ENCODE measurements at places on chromosomes 4 and X.

DNA sequence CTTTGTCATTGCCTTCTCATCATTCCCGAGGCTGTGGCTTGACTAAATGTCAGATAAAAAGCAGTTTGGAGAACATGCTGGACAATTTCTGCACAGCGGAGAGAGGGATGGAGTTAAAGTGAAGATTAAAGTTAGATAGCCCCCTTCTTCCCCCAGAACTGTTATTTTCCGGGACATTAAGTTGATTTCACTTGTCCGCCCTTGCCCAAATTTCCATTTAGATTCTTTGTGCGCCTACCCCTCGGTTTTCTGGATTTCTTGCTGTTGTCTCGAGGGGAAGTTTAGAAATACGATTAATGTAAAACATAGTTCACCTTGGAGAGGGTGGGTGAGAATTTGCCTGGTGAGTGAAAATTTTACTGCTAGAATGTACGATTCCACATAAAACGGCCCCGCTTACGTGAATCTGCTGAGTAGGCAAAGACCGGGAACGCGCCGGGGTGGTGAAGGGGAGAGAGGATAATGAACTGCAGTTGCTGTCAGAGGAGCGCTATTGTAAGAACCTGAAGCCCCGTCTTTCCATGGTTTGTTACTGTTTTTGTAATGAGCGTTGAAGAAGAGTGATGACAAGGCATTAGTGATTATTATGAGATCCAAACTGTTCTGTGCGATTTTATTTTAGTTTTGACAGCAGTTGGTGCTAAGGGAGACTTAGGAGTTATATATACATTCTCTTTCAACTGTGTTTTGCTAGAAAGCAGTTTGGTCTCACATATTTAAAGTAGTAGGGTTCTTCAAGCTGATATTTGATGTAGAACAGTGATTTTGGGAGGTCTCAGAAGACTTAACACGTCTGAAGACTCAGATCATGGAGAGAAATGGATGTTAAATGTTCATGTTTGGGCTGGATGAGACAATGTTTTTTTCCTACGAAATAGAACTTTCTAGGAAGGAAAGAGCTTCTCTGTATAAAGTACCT is 73.0 kb downstream of the AFF1 start:
- no peaks in the 10 kb centered on the region for H3K36me3 ChIP-seq
- peak overlapping the region; percentile 94 for H3K4me3 ChIP-seq
- no peak for DNase-seq

DNA sequence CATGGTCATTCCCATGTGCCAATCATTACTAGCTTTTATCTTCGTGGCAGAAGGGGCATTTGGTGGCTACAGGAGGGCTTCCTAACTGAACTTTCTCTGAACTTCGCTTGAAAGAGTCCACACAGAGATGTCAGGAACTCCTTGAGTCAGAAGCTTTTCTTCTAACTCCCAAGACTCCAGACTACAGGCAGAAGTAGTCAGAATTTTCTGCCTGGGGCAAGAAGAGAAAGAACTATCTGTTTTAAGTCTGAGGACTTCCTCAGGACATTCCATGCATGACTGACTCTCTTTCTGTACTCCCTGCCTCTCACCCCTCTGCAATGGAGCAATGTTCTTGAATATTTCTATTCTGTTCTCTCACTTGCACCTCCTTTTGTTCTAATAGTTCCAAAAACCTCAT is 170.5 kb upstream of the TBC1D9 start:
- no peak for DNase-seq
- no peak overlapping the region for H3K27ac ChIP-seq
- no peaks in the 10 kb centered on the region for H3K4me1 ChIP-seq

GRCh38 chrX:16807548-16807947 is 21.3 kb downstream of the TXLNG start:
- H3K27ac ChIP-seq = peak overlapping the region; percentile 62
- no peaks in the 10 kb centered on the region for H3K36me3 ChIP-seq
- DNase-seq = no peak
- no peak overlapping the region for H3K4me3 ChIP-seq
- H3K4me1 ChIP-seq = peaks cover 30% of the 10 kb centered on the region

DNA sequence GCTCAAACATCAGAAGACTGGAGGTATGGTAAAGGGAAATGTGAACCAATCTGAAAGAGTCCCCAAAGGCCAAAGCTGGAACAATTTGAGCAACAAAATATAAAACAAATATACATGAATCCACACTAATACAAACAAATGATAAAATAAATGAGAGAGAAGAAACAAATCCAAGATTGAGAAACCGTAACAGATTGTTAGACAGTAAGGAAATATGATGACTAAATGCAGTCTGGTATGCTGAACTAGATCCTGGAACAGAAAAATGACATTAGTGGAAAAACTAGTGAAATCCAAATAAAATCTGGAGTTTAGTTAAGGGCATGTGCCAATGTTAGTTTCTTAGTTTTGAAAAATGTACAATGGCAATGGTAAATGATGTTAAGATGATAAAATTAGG is 15.9 kb downstream of the PPA2 start:
- no peaks in the 10 kb centered on the region for H3K27me3 ChIP-seq
- no peak for DNase-seq
- H3K4me3 ChIP-seq = no peak overlapping the region

GRCh38 chr4:57043347-57044251 is 64.9 kb downstream of the POLR2B start:
- H3K36me3 ChIP-seq = peaks cover 13% of the 10 kb centered on the region
- H3K27me3 ChIP-seq = peaks cover 24% of the 10 kb centered on the region
- H3K27ac ChIP-seq = no peak overlapping the region
- no peak overlapping the region for H3K4me3 ChIP-seq
- DNase-seq = no peak

- no peaks in the 10 kb centered on the region for H3K4me1 ChIP-seq
- no peak overlapping the region for H3K4me3 ChIP-seq
- no peak overlapping the region for H3K27ac ChIP-seq
- H3K36me3 ChIP-seq = no peaks in the 10 kb centered on the region
- no peak for DNase-seq
- H3K27me3 ChIP-seq = peaks cover 4% of the 10 kb centered on the region
Observed at GRCh38 chrX:14948691-14949090, 75.5 kb downstream of the MOSPD2 start.

GRCh38 chrX:95248386-95248785 is 1436.3 kb upstream of the DIAPH2 start:
- DNase-seq = no peak
- H3K36me3 ChIP-seq = no peaks in the 10 kb centered on the region
- H3K27me3 ChIP-seq = no peaks in the 10 kb centered on the region
- no peak overlapping the region for H3K27ac ChIP-seq

DNA sequence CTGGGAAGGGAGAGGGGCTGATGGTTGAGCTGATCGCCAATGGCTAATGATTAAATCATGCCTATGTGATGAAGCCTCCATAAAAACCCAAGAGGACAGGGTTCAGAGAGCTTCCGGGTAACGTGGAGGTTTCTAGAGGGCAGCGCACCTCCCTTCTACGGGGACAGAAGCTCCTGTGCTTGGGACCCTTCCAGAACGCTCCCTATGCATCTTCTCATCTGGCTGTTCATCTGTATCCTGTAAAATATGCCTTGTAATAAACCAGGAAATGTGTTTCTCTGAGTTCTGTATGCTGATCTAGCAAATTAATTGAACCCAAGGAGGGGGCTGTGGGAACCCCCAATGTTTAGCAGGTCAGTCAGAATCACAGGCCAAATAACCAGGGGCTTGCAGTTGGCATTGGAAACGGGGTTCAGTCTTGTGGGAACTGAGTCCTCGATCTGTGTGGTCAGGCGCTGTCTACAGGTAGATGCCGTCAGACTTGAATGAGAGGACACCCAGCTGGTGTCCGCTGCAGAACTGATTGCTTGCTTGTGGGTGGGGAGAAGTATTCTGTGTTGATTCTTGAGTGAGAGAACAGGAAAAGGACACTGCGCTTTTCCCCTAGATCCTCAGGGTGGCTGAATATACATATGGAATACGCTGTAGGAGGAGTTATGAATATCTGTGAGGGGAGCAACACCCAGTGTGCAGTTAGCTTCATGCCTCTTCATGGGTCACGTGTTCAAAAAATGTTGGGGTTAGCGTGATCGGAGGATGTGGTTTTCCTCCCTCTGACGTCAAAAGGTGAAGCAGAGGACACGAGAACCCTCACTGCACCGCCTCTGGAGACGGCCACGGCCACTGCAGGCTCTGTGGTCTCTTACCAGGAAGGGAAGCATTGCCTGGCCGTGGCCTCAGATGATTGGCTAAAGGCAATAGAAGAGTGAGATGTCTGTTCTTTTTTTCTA is 29.2 kb downstream of the HTT-AS start:
- DNase-seq = peak; percentile 29
- peaks cover 53% of the 10 kb centered on the region for H3K4me1 ChIP-seq
- H3K27me3 ChIP-seq = no peaks in the 10 kb centered on the region

DNA sequence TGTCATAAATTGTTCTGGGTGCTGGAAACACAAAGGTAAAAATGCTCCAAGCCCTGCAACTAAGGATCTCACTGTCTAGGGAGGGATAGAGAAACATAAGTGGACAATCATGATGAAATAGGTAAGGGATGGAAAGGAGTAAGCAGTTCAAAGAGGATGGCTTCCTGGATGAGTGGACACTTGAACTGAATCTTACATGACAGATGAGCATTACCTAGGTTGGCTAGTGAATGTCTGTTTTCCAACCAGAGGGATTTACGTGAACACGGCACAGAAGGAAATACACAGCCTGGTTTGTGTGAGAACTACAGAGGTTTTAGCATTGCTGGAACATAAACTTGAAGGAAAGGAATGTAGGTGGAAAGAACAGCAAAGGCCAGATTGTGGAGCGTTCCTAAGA is 150.2 kb upstream of the GALNT7 start:
- peaks cover 9% of the 10 kb centered on the region for H3K27me3 ChIP-seq
- no peak for DNase-seq
- H3K36me3 ChIP-seq = no peaks in the 10 kb centered on the region
- H3K4me1 ChIP-seq = no peaks in the 10 kb centered on the region
- H3K4me3 ChIP-seq = no peak overlapping the region
